ENCODE measurements at places on chromosomes 11 and 22.
A peak's percentile ranks its signal among the peaks of the same experiment; 100 is the strongest.

DNA sequence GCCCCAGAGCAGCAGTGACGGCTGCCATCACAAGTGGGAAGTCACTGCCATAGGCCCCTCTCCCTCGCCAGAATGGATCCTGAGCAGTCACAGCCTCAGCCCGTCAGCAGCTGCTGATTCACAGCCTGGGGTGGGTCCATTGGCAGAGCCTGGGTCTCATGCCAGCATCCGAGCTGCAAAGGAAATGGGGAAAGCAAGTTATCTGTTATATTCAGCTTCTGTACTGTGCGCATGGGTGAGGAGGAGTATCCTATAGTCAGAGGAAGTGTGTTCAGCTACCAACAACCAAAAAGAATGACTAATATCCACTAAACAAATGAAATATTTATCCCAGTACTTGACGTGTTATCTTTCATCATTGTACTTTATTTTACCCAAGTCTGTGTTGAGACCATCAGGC, 119.7 kb downstream of the RCN1 start:
- no peak for DNase-seq

DNA sequence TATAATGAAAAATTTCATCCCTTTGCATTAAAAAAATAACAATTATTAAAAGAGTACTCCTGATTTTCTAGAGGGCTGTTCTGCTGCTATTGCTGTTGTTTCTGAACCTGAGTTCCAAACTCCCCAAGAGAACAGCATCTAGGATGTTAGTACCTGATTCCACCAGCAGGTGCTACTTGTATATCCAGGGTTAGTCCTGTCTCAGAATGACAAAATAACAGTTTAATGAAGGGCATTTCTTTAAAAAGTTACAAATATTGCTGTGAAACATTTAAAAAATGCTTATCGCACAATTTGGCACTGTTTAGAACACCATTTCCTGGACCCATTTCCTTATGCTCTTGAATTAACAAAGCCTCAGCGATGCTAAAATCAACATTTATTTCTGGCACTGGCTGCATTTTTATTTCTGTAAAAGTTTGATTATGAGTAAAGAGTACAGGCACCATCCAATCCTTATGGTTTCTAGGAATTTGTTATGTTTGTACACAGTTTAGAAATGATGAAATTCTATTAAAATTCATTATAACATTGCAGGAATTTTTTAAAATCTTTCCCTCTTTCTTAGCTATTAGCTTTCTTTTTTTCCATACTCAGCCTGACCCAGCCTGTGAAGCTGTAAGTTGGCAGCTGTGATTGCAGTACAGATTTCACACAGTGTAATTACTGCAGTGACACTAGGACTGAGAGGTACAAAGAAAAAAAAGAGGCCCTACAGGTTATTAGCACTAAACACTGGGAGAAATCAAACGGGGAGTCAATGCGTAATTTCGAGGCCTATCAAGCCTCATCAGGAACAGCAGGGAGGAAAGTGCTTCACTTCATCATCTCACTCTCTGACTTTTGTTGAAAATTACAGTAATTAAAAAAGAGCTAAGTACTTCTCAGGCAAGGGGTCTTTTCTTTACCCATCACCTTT, 208.8 kb downstream of the DCDC1 start:
- no peak for DNase-seq

DNA sequence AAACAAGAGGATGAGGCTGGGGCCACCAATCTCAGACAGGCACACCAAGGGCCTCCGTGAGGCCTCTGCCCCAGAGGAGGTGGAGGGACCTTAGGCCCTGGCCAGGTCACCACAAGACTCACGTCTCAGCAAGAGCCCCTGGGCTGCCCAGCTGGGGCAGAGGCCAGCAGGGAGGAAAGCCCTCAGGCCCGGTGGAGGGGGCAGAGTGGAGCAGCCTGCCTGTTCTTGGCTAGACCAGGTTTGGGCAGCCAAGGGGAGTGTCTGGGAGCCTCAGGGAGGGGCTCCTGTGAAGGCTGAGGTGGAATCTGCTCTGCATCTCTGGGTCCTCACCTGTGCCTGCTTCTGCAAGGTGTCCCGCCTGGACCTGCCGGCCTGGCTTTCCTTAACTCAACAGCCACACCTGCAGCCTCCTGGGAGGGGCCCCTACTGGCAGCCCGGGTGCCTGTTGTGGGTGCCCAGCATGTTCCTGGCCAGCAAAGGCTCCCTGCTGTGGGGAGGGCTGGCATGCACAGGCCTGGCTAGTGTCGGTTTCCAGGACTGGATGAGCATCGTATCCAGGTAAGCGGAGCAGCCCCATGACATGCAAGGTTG, 11.9 kb downstream of the TTLL12 start:
- DNase-seq: no peak

- DNase-seq: no peak
These were observed 1.0 kb upstream of the GLB1L3 start for GRCh38 chr11:134275188-134275533.

GRCh38 chr11:43135966-43136534, 175.7 kb upstream of the API5 start:
- DNase-seq: no peak

- DNase-seq: peak; percentile 88
These were observed 8.7 kb upstream of the TTC12 start for GRCh38 chr11:113305440-113306336.

GRCh38 chr11:29162491-29162890, 854.3 kb downstream of the KCNA4 start:
- no peak for DNase-seq

DNA sequence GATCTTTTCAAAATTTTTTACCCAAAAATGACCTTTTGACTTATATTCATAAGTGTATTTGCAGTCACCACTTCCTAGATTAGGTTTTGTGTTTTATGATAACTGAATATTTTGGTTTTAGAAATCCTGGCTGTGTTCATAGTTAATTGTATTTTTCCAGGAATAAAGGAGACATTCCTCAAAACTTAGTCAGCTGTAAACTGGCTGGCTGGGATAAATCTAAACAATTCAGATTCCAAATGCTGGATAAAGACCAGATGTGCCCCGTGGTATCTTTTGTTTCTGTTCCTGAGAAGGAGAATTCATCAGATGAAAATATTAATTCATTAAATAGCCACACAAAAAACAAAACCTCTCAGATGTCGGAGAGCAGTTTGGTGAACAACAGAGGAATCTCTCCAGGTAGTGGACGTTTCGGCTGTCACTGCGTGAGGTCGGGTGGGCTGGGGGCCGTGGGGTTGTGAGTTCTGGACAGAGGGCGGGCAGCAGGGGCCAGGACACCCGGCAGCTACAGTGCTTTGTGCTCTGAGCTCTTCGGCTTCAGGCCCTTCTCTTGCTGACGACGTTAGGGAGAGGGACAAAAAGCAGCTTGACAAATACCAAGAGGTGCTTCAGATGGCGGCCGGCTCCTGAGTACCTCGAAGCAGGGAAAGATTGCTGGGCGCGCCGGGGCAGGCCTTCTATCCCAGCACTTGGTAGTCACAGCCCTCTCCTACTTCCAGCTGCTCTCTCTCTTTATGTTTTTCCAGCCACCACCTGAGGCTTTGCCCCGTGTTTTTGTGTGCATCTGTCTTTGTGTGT, 24.6 kb downstream of the MOV10L1 start:
- no peak for DNase-seq

- DNase-seq: peak; percentile 76
These were observed 22.0 kb upstream of the TLCD5 start for GRCh38 chr11:120303004-120303637.

DNA sequence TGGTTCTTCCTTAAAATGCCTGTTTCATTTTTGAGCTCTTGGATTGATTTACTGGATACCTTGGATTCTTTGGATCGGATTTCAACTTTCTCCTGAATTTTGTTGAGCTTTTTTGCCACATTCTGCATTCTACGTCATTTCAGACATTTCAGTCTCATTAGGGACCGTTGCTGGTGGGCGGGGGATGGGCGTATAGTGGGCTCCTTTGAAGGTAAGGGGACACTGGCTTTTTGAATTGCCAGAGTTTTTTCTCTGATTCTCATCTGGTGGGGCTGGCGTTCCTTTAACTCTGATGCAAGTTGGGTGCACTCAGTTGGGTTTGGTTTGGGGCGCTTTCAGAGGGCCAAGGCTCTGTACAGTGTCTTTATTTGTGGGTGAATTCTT, 216.5 kb downstream of the DYNC2H1 start:
- no peak for DNase-seq

- DNase-seq: no peak
These were observed at the start of gene TSGA10IP for GRCh38 chr11:65945430-65945911. Gene TSGA10IP, plus strand, starts transcription at chr11:65945480. Its CDS starts 196 bp downstream, at chr11:65945676.

- no peak for DNase-seq
These were observed 152.4 kb downstream of the TRIM29 start for GRCh38 chr11:119985551-119985950.

DNA sequence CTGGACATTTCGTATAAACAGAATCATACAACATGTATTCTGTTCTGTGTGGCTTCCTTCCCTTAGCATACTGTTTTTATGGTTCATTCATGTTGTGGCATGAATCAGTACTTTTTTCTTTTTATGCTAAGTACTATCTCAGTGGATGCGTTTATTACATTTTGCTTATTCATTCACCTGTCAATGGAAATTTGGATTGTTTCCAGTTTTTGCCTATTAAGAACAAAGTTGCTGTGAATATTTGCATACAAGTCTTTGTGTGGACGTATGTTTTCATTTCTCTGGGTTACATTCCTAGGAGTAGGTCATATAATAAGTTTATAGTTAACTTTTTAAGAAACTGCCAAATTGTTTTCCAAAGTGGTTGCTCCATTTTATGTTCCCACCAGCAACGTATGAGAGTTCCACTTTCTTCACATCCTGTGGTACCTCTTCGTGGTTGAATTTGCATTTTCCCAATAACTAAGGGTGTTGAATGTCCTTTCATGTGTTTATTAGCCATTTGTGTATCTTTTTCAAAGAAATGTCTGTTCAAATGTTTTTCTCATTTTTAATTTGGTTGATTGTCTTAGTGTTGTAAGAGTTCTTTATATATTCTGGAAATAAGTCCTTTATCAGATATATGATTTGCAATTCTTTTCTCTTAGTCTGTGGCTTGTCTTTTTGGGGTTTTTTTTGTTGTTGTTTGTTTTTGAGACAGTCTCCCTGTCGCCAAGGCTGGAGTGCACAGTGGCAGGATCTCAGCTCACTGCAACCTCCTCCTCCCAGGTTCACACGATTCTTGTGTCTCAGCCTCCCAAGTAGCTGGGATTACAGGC, 46.0 kb upstream of the MICAL2 start:
- DNase-seq: no peak

DNA sequence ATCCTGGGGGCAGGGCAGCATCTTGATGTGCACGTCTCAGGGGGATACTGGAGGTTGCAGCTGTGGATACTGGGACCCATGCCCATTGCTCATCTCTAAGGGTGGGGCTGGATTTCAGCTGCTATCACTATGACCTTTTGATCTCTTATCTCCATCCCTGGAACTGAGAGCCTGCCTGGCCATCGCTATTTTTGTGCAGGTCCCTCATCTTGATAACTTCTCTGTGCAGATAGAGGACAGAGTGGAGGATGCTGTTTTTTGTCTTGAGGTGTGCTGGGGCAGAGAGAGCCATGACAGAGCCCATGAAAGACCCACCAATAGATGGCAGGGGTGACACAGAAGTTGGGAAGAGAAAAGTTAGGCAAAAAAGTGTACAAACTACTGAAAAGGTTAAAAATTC, 5.1 kb upstream of the INSC start:
- no peak for DNase-seq

GRCh38 chr11:127789927-127790326, 789.4 kb upstream of the KIRREL3 start:
- no peak for DNase-seq

DNA sequence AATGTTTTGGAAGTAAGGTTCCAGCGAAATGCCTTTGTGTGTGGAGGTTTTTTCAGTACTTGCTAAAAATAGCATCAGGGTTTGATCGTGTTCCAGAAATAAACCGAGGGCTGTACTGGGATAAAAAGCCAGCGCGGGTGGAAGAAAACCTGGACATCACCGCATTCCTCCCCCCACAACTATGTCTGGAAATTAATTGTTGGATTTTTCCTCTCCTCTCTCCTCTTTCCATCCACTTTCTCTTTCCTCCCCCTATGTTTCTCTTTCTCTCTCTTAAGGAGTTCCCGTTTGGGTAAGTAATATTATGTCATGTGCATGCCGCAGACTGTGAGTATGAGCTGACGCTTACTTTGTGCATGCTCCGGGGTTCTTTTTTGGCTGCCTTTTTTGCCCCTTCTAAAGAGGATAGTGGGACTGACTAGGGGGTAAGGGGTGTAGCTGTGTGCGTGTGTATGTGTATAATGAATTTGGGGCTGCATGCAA, 104.2 kb upstream of the HSD17B12 start:
- no peak for DNase-seq

DNA sequence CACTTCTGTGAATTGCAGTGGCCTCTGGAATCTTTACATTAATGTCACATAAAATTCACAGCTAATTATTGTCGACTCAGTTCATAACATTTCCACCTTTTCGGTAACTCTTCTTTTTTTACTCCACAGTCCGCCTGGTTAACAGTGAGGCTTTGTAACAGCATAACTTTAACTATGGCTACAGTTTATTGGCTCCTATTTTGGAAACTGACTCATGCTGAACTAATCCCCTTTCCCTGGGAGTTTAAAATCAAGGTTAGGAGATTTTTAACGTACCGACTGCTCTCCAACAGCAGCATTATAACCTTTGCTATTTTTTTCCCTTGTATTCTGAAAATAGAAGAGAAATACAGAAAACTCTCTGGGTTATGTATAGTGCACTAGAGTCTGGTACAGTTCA, 3.2 kb upstream of the POGLUT3 start:
- DNase-seq: no peak

- DNase-seq: no peak
These were observed 4.2 kb downstream of the TCN2 start for GRCh38 chr22:30611197-30611596.

- DNase-seq: peak; percentile 64
These were observed 12.2 kb downstream of the DGCR2 start for GRCh38 chr22:19110064-19110458.

DNA sequence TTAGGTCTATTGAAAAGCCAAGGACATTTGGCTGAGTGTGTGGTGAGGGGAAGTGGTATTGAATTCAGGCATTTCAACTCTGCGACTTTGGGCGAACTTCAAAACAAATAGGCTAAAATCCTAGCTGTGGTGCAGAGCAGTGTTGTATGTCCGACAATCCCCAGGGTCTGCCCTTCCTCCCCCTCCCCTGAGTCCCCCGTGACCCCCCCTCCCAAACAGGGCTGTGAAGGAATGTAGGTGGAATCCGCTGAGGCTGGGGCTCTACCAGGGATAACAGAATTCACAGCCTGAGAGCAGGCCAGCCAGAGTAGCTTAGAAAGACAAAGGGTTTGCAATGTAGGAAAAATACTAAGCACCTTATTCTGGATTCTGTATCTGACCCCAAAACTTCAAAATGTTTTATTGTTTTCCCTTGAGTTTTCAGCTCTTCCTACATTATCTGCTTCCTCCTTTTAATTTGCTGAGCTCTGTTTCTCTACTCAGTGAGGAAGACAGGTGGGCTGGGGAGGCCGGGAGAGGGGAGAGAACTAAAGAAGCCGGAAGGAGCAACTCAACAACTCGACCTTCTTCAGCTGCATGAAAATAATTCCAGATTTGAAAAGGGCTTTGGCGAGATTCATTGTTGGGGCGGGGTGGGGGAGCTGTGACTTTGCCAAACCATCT, 315.2 kb downstream of the BLID start:
- no peak for DNase-seq

GRCh38 chr11:34495724-34496377, 17.7 kb downstream of the ELF5 start:
- DNase-seq: no peak

GRCh38 chr22:23689414-23689813, 1.4 kb upstream of the RGL4 start:
- DNase-seq: peak; percentile 31

GRCh38 chr11:76623884-76624419, 46.6 kb downstream of the LRRC32 start:
- DNase-seq: no peak
